ENCODE measurements at places on chromosomes 12 and 14.

- no peak for DNase-seq
Measured at GRCh38 chr14:94462763-94463572, 10.4 kb upstream of the SERPINA11 start.

DNA sequence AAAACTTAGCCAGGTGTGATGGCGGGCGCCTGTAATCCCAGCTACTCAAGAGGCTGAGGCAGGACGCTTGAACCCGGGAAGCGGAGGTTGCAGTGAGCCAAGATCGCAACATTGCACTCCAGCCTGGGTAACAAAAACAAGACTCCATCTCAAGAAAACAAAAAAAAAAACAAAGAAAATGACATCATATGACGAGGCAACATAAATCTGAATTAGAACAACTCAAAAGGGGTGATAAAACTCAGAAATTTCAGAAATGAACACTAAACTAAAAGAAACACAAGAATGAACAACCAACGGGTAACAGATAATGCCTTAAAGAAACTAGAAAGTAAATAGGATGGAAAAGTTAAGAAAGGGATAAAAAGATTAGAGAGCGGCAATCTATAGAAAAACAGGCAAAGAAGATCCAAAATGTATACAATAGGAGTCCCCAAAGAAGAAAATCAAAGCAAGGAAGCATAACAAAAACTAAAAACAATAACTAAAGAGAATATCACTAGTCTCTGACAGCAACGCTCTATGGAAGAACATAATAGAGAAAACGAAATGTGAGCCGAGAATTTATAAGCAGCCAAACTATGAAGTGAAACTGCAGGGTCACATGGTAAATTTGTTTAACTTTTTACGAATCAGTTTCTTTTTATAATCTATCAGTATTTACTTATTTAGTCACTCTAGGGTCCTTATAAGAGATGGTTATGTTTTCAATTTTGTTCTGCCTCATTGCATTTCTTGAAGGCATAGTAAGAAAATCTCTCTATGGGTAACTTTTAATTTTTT lies 45.7 kb downstream of the SPPL3 start:
- DNase-seq, result no peak

GRCh38 chr12:109871668-109872314 lies 8.6 kb downstream of the GLTP start:
- peak; percentile 18 for DNase-seq

DNA sequence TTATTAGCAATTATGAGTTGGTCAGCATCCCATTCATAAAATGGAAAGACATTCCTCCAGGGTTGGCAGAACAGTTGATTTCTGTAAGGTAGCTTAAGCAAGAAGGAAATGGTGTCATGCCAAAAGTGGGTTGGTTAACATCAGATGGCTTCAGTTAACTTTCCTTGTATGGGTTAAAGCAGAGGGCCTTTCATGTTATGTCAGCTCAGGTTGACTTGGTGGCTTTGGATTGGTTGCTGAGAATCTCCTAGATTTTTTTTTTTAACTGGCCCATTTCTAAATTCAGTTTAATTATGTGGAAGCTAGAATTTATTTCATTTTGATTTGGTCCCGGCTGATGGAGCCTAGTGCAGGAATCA lies 87.8 kb downstream of the BBS10 start:
- DNase-seq, result peak; percentile 61

- DNase-seq, result no peak
Measured at GRCh38 chr12:7915661-7916403, 20.2 kb downstream of the SLC2A3 start.

DNA sequence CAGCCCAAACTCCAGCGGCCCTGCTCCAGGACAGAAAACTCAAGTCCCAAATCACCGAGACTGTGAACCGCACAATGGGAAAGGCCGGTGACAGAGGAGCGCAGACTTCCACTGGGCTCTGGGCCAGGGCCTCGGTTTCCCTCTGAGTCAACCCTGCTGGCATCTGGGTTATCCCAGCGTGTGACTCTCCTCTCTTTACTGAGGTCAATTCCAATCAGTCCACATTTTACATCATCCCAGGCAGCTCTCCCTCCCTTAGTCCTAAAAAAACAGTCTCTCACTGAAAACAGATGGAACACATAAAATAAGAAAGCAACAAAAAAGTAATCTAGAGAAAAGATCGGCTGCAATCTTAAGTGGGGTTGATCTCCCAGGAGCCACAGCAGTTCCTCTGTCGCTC lies 36.9 kb downstream of the ITPK1 start:
- peak; percentile 91 for DNase-seq

DNA sequence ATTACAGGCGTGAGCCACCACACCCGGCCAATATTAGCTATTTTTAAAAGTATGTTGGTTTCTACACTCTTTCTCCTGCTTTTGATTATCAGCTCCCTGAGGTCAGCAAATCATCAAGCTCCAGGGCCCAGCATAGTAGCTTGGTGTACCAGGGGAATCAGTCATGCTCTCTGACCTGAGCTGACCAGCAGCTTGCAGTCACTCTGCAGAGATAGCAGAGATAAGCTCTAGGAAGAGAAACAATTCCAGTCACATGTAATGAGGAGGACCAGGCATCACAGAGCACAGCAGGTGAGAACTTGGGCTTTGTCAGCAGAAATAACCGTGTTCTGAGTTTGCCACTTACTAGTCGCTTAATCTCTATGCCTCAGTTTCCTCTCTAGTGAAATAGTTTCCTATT lies 8.5 kb downstream of the PLEKHD1 start:
- DNase-seq, result no peak
